ENCODE measurements at places on chromosomes 4 and X. TPM values are rescaled to one million over a fixed set of nuclear protein-coding genes. Genes with fewer than 3 reads are reported as not detected.

Gene CXCL10
- not detected for total RNA-seq

Gene IGFBP7
- 224 TPM for total RNA-seq

Gene OPHN1
- total RNA-seq, result 2.1 TPM

Gene BRCC3
- 28.1 TPM for total RNA-seq

Gene FGF13
- not detected for total RNA-seq

Gene SSX3
- not detected for total RNA-seq

Gene SPIN2A
- total RNA-seq, result 0.22 TPM

Gene NKX3-2
- total RNA-seq, result 0.09 TPM

Gene SCML1
- 7.4 TPM for total RNA-seq

Gene PCDH19
- total RNA-seq, result not detected

Gene PABPC1L2A
- total RNA-seq, result not detected

Gene GAGE12F
- not detected for total RNA-seq

Gene KLKB1
- not detected for total RNA-seq

Gene ADGRG4
- total RNA-seq, result not detected

Gene OPRPN
- not detected for total RNA-seq

Gene CSAG2
- not detected for total RNA-seq

Gene GC
- total RNA-seq, result not detected

Gene HHIP
- total RNA-seq, result 0.60 TPM

Gene RASSF6
- 0.72 TPM for total RNA-seq

Gene PIM2
- 8.5 TPM for total RNA-seq

Gene SERPINA7
- total RNA-seq, result not detected

Gene TIGD4
- total RNA-seq, result not detected

Gene CXCL3
- 4.8 TPM for total RNA-seq

Gene BEX2
- total RNA-seq, result 9.2 TPM

Gene AMER1
- 2.5 TPM for total RNA-seq

Gene CLGN
- 4.9 TPM for total RNA-seq

Gene SSR4
- total RNA-seq, result 394 TPM

Gene CSAG3
- not detected for total RNA-seq

Gene SLC49A3
- total RNA-seq, result 0.16 TPM

Gene MAMLD1
- 7.3 TPM for total RNA-seq

Gene RPS6KA6
- total RNA-seq, result 6.5 TPM
